Naive B cell (primary cell): ENCODE measurements at places on chromosomes 5 and 9.

- DNase-seq: peak; percentile 72
These were observed 5.4 kb upstream of the HBEGF start for GRCh38 chr5:140351609-140352334.

- DNase-seq: no peak
These were observed 21.1 kb downstream of the PSMB7 start for GRCh38 chr9:124394167-124394566.

- no peak for DNase-seq
These were observed 229.3 kb downstream of the GOLPH3 start for GRCh38 chr5:31944684-31945445.

GRCh38 chr9:18473652-18474279 is at the start of gene ADAMTSL1:
ADAMTSL1 (plus strand) TSS chr9:18474153; CDS start chr9:18474233, 80 bp downstream.
- DNase-seq: no peak

DNA sequence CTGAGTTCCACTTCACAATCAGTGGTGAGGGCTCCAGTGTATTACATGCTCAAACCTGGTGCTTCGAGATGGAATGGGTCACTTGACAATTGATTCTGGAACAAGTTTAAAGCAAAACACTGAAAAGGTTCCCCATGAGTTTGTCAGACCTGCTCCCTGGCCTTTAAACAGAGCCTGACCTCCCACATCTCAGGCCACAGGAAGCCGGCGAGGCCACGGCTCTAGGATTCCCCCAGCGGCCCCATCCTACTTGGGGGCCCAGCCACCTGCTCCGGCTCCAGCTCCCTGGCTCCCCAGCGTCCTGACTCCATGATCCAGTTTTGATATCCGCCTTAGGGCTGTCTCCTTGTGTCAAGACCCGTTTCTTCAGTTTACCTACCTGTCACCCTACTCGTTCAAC is 62.0 kb downstream of the TTLL11 start:
- DNase-seq: no peak

- no peak for DNase-seq
These were observed 51.7 kb upstream of the SEMA6A start for GRCh38 chr5:116626272-116626723.

DNA sequence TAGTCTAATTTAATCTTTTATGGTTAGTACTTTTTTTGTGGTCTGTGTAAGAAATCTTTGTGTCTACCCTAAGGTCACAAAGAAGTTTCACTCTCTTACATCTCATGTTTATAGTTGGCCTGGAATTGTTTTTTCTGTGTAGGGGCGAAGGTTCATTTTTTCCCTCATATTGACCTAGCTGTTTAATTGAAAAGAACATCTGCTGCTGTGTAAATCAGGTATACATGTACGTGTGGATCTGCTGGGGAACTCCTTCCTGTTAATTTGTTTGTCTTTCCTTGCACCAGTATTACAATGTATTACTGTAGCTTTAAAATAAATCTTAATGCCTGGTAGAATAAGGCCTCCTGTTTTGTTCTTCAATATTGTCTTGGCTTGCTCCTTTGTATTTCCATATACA is 37.8 kb downstream of the EXOSC2 start:
- DNase-seq: no peak

- DNase-seq: no peak
These were observed 25.2 kb upstream of the ASS1 start for GRCh38 chr9:130419521-130420035.
